ENCODE measurements at places on chromosomes 11 and 22.

DNA sequence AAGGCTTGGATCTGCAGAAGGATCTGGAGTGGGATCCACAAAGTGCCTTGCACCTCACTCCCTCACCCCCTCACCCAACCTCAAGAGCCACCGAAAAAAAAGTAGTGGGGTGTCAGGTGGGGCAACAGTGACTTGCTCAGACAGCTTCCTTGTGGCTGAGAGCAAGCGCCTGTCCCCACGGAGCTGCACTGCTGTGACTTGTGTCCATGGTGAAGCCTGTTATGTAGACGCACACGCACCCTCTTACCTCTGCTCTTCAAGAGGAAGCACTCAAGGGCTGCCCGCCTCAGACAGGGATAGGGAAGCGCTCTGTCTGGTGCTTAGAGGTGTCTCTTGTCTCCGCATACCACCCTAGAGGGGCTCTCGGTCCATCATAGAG lies 1.2 kb downstream of the DRD2 start:
- no peak for DNase-seq

GRCh38 chr11:22582151-22582410 lies 43.5 kb downstream of the FANCF start:
- DNase-seq, result no peak

- no peak for DNase-seq
These were observed 1154.6 kb downstream of the JRKL start for GRCh38 chr11:97544431-97544830.

DNA sequence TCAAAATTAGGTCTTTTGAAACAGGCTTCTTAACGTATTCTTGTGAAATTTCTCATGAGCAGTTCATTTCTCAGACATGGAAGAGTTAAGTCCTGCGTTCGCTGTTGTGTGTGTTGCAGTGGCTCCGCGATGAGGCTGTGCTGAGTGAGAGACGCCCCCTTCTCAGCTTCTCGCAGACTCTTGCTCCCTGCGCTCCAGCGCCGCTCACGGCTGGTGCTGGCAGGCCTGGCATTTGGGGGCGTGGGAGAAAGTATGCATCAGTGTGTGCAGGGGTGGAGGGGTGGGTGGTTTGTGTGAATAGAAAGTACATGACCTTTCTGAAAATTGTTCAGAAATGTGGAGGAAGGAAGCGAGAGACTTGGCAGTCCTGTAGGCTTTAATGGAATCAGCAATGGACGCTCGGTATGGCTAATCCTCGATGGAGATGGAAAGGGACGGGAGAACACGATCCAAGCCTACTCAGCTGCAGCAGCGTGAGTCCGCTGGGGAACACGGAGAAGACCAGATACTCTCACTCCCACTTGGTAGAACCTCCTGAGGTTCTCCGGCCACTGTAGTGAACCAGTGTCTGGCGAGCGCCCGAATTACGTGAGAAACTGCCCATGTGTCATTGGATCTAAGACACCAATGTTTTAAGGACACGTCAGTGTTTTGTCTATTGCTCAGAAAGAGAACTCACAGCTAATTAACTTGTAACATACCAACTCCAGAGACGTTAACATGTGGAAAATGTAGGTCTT lies 5.9 kb downstream of the TAB1 start:
- no peak for DNase-seq

GRCh38 chr11:636511-637332 lies at the start of gene DRD4:
Gene DRD4 (plus strand): TSS chr11:637269. CDS start chr11:637305, 36 bp downstream.
- DNase-seq, result no peak

DNA sequence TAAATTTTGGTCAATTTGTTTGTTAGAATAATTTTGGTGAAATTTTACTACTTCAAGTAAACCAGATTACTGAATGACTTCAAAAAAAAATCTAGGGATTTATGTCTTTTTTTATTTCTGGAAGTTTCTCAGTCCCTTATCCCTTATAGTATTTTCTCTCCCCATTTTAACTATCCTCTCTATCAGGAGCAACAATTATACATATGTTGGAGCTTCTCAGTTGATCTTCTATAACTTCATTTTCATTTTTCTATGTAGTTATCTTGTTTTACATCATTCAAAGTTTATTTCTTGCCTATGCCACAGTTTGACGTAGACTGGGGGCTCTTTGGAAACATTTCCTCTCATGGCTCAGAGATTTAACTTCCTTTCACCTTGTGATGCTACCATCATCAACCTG lies 34.2 kb downstream of the NNMT start:
- DNase-seq, result no peak

DNA sequence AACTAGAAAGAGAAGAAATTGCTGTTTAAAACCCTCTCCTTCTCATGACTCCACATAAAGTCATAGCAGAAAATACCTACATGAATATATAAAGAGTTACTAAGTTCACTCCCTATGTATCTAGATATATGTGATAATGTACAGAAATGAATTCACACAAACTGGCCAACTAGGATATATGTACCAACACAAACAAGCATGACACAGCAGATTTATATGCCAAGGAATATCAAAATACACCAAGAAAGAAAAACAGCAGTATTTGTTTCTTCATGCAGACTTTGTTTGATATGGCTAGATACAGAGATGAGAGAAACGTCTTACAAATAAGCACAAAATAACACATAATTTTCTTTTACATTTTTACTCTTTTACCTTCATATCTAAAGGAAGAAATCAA lies 1.8 kb downstream of the OR51G1 start:
- no peak for DNase-seq

- no peak for DNase-seq
These were observed 359.3 kb downstream of the TENM4 start for GRCh38 chr11:79081471-79082031.

- DNase-seq, result no peak
These were observed 3.5 kb downstream of the PTDSS2 start for GRCh38 chr11:453564-453963.

GRCh38 chr11:28536504-28537267 lies 428.5 kb downstream of the METTL15 start:
- no peak for DNase-seq

- DNase-seq, result no peak
These were observed 12.5 kb downstream of the SLC6A5 start for GRCh38 chr11:20611892-20612291.
